Memory B cell (primary cell): ENCODE measurements at places on chromosomes 6 and 20.

GRCh38 chr20:57502336-57502700 is 22.6 kb downstream of the CTCFL start:
- no peak for DNase-seq

DNA sequence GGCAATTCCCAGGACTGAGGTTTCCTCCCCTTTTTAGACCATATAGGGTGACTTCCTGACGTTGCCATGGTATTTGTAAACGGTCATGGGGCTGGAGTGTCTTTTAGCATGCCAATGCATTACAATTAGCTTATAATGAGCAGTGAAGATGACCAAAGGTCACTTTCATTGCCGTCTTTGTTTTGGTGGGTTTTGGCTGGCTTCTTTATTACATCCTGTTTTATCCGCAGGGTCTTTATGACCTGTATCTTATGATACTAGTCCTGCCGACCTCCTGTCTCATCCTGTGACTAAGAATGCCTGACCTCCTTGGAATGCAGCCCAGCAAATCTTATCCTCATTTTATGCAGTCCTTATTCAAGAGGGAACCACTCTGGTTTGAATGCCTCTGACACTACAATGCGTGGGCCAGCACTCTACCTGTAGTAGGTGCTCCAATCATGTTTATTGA is 190.1 kb downstream of the KCNQ5 start:
- no peak for DNase-seq

- no peak for DNase-seq
Measured at GRCh38 chr6:85344996-85345395, 104.9 kb upstream of the NT5E start.

DNA sequence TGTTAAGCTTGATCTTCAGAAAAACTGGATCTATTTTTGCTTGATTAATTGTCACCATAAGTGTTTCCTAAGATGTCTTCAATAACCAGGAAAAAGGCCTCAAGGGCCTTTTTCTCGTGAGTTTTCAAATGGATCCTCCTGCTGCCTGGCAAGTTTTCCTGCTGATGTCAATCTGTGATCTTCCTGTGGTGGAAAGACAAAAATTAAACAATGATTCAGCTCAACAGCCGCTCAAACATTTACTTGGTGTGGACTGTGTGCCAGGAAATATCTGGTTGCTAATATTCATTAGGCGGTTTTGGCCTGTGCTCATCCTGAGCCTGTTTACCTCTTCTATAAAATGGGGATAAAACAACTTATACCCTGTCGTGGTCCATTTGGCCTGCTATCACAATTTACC is 35.4 kb upstream of the SSTR4 start:
- DNase-seq: no peak

DNA sequence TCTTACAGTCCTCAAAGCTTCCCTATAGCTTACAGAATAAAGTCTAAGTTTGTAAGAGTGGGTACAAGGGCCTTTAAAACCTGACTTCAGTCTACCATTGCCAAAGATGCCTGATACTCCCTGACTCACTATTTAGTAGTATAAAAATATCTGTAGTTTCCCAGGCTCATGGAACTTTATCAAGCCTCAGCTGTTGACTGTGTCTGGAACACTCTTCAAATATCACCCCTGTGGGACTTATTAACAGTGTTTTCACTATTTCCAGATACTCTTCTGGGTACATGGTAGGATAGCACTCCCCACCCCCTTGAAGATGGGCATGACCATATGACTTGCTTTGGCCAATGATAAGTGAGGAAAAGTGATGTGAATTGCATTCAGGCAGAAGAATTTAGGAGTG is 105.3 kb upstream of the TENT5A start:
- DNase-seq: no peak

DNA sequence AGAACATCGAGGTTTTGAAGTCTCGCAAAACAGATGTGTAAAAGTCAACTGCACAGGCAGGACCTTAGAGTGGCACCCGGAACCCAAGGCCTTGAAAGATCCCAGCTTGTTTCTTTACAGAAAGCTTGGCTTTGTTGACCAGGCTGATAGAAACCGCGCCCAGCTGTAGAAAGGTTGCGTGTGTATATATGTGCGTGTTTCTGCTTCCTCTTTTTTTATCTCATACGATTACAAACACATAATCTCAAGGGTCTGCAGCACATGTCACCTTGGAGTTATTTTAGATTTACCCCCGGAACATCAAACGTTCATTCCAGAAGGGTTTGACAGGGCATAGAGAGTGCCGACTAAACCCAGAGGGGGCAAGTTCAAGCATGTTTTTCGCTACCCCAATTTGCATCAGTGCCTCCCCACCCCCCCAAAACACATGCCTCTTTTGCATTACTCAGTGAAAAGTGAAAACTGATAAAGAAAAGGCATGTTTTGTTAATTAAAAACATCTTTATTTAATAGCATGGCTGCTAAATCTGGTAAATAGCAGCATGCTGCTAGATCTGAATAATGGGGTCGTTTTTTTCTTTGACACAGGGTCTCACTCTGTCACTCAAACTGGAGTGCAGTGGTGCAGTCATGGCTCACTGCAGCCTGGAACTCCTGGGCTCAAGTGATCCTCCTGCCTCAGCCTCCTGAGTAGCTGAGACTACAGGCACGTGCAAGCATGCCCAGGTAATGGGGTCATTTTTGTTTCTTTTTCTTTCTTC is 33.2 kb upstream of the NCOA3 start:
- DNase-seq: peak; percentile 56

GRCh38 chr6:108521616-108522107 is 39.1 kb upstream of the FOXO3 start:
- DNase-seq: no peak

- no peak for DNase-seq
Measured at GRCh38 chr6:152063170-152063921, 255.9 kb downstream of the ESR1 start.

- no peak for DNase-seq
Measured at GRCh38 chr20:33541074-33541473, 51.2 kb downstream of the CBFA2T2 start.

DNA sequence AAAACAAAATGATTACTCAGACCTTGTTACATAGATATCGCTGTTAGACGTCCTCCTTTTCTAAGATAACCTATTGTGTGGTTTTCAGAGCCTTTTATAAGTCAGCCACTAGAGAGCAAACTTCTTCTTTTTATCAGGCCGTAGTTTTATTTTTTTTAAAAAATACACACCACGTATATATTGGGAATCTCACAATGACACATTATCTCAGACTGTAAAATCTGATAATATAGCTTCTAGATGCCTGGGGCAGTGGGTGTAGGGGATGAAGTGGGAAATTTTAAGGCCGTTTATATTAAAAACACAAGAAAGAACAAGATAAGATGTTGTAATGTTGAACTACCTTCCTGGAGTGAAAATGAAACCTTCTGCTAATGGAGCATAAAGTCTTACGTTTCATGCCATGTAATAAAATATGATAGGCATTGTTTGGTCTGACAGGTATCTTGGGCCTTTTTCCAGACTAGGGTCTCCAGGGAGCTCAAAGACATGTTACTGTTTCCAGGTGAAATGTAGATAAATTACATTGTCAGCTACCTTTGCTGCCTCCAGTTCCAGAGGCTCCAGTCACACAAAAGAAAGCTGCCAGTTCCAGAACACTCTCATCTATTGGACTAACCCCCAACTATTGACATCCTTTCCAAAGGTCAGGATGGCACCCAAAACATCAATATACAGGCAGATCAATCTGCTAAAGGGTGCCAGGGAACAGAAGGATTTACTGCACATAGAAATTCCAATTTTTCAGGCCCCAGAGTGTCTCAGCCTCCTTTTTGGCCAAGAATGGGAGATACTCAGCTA is 130.2 kb upstream of the AKIRIN2 start:
- DNase-seq: peak; percentile 27

DNA sequence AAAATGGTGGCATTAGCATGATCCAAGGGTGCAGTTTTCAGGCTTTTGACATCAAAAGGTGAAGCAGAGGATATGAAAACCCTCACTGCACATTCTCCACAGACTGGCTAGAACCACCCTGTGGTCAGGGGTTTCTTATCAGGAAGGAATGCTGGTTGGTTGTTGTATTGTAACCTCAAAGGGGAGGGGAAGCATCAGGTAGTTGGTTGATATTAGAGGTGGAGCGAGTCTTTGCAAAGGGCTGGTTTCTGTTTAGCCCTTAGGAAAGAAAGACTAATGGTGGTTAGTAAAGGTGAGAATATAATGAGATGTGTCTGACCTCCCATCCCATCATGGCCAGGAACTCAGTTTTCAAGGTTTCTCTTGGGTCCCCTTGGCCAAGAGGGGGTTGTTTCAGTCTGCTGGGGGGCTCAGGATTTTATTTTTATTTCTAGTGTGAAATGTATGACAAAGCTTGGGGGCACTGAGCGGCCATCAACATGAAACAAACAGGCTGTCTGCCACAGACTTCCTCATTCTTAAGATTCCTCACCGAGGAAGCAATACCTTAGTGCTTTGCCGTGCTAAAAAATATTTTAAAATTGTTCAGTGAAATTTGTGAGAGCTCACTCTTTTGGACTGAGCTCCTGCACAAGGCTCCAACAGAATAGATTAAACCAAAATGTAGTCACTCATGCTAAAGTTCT is 47.5 kb upstream of the PROKR2 start:
- DNase-seq: no peak

DNA sequence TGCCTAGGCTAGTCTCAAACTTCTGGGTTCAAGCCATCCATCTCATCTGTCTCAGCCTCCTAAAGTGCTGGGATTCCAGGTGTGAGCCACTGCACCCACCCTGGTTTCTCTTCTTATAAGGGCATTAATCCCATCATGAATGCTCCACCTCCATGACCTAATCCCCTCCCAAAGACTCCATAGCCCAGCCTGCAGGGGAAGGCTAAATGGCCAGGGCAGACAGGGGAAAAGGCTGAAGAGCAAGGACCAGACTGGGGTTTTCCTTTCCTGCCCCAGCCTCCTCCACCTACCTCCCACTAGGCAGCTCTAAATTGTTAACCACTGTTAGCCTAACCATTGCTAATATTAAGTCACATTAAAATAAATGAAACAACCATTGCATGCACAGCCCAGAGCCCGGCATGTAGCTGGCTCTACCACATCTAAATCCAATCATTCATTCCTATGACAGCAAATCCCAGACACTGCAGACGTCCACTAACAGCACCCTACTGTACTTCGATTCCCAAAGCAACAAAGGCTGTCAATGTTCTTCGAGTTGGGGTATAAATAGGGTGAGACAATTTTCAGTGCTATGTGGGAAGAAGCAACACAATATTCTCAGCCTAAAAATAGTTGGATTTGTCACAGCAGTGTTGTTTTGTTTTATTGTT is 243.2 kb upstream of the ARID1B start:
- no peak for DNase-seq

DNA sequence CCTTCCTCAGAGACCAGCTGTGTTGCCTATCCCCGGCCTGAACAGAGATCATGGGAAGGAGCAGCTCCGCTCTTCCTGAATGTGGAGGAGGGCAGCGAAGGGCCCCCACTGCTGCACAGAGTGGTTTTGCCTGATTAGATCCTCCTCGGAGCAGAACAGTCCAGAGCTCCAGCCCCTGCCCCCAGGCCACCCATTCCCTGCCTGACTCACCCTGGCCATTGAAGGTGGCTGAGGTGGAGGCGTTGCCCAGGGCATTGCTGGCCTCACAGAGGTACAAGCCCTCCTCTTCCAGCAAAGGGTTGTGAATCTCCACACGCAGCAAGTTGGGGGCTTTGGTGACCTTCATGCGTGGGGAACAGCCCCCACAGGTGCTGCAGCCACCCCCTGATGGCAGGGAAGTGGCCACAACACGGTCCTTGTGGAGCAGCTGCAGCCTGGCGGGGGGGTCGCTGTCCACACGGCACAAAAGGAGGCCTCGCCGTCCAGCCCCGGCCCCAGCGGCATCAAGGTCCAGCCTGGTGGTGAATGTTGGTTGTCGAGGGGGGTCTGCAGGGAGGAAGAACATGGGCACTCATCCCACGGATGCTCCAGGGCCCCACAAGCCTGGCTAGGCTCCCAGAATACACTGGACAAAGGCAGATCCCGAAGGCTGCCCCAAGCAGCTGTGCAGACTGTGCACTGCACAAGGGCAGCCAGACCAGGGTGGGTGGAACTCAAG is 14.7 kb downstream of the SIGLEC1 start:
- DNase-seq: no peak

- DNase-seq: no peak
Measured at GRCh38 chr6:167807756-167808155, 19.0 kb upstream of the AFDN start.

DNA sequence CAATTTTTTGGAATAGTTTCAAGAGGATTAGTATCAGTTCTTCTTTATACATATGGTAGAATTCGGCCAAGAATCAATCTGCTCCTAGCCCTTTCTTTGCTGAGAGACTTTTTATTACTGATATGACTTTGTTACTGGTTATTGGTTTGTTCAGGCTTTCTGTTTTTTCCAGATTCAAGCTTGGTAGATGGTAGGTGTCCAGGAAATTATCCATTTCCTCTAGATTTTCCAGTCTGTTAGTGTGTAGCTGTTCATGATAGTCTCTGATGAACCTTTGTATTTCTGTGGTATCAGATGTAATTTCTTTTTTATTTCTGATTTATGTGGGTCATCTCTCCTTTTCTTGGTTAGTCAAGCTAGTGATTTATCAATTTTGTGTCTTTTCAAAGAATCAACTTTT is 167.6 kb downstream of the GMDS start:
- no peak for DNase-seq

DNA sequence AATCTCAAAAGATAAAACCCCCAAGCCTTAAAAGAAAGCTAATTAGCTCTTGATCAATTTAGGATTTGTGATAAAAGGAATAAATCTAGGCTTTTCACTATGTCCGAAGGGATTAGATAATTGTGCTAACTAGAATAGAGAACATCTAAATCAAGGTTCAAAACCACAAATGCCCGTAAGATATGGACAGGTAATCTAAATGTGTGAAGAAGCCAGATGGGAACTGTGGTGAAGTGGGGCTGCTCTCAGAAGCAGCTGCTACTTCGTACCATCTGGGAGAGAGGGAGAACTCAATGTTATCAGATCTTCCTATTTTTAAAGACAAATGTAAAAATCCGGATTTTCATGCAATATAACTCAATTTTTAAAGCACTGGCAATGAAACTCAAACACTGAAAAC is 44.2 kb downstream of the NCOA6 start:
- no peak for DNase-seq
